Activated T-helper 2 cell treated with anti-CD3 and anti-CD28 coated beads, Interferon-gamma antibody, Interleukin-2, Interleukin-4, amounts not matched to agents 10 μg/mL and 5 μg/mL and 100 μg/mL, durations not matched to agents 14 hours and 24 hours and 36 hours (primary cell): ENCODE measurements at places on chromosomes 4 and X.

DNA sequence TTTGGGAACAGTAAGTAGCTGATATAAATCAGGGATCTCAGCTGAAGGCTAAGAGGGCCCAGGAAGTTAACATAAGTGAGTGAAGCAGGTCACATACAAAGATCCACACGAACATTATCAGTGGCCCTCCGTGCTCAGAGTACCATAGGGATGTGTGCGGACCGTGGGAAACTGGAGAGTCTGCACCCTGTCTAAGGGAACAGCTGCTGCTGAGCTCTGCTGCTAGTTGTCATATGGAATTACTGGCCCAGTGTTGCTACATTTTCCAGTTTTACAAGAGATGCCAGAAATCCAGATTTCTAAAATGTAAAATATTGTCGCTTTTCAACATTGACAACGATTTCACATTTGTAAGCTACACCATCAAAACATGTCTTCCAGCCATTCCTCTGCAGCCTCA lies 90.5 kb downstream of the RTL5 start:
- DNase-seq = no peak

DNA sequence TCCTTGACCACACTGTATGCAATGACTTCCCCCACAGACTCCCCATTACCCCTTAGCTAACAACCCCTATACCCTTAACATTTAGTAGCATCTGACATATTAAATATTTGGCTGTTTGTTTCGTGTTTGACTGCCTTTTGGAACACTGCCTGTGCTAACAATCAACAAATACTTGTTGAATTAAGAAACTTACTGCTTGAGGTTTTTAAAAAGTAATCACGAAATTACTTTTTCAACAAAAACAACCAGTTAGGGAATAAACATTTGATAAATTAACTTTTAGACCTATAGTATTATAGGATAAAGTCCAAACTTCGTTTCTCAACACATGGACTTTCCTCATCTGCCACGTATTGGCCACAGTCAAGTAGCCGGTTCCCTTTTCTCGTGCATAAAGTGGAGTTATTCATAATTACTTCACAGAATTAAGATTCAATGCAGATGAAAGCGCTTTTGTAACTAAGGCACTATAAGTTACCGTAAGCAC lies 555 bp upstream of the ELMOD2 start:
- no peak for DNase-seq

DNA sequence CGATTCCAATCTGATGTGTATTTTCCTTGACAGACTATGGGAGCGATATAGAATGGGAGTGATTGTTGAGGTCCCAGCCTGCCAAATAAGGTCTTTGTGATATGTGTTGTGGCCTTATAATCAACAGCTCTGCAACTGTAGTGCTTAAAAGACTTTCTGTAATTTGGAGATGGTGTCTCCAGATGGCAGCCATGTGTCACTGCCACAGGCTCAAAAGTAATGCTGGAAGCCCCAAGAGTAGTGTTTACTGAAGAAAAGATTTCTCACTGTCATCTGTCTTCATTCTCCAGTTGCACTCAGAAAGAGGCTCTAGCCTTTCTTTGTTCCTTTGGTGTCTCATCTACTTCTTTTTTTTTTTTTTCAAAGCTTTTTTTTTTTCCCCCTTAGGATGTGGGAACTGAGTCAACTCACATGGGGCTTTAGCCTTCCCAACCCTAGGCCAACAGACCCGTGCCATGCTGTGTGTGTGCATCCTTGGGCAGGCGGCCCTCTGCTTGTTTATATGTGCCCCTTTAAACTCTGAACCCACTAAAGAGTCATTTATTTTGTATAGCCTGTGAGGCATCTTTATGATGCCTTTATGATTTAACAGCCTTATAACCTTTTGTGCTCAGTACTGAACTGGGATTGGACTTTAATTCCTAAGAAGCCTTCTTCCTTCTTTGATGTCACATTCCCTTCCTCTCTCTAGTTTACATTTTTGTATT lies 15.6 kb downstream of the SRPX2 start:
- no peak for DNase-seq

DNA sequence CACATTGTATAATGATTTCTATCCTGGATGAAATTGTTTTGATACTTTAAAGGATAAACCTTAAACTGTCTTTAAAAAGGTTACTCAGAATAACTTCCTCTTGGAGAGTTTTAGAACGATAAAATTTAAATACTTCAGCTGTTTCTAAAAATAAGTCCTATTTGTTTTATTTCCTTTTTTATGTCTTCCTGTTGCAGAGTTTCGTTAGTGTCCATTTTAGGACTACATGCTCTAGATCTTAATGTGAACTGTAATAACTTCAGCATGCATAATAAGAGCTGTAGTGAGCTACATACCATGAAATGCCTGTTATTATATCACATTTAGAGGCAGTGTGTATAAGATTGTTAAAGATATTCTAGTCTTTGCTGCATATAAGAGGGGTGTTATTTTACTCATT lies 14.6 kb downstream of the ATP10D start:
- DNase-seq = no peak

- no peak for DNase-seq
These were observed 125.8 kb upstream of the UNC5C start for GRCh38 chr4:95674521-95674981.

GRCh38 chrX:136048446-136048845 lies 63.2 kb downstream of the SLC9A6 start:
- DNase-seq = no peak

- DNase-seq = no peak
These were observed 56.4 kb downstream of the RWDD4 start for GRCh38 chr4:183602557-183603027.

- no peak for DNase-seq
These were observed 17.8 kb downstream of the WDR1 start for GRCh38 chr4:10098780-10099160.

DNA sequence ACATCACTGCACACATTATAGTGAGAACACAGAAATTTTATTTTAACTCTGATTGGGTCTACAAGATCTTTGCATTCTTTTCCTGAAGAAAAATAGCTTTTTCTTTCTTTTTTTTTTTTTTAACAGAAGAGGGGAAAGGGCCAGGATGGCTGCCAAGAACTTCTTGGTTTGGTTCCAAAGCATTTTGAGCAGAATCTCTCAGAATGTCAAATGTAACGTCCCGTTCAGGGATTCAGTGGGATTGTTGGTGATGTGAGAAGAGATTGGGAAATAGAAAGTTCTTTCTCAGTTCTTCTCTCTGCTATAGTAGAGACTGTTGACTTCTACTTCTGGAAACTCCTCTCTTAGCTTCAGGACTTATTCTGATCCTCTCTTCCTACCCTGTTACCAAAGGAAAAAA lies 70.9 kb upstream of the CBR4 start:
- no peak for DNase-seq

- DNase-seq = no peak
These were observed 310.0 kb downstream of the ARHGAP24 start for GRCh38 chr4:85784947-85785346.

DNA sequence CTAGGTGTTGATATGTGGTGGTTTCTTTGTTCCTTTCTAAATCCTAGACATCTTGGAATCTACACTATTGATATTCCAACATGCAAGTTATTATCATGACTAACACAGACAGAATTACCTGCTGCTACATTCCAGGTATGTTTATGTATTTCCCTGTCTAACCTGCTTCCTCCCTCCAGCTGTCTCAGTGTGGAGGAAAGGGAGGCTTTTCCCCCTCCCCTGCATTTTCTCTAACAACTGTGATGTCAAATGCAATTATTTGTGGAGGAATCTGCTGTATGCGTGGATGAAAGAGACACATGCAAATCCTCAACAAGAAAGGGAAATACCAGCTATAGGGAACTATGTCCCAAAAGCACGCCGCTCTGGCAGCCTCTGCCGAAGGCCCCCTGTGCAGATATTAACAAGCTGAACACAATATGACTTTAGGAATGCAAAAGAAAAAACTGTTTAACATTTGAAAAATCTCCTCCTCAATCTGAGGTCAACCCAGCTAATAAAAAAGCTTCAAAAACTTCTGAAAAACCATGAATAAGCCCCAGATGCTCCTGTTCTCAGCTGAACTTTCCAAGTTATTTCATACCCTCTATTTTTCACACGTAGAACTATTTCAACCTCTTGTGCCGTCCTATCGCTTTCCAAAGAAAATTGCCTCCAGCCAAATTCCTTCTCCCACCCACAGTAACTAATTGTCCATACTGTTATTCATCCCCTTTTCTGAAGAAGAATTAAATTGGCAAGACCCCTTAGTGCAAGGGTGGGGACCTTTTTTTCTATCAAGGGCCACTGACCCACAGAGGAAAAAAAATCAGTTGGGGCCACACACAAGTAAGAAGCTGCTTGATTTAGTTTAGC lies 225.1 kb upstream of the GPC4 start:
- no peak for DNase-seq

GRCh38 chrX:17713288-17713687 lies 24.0 kb upstream of the SCML1 start:
- DNase-seq = no peak

GRCh38 chr4:85166318-85166717 lies 199.8 kb upstream of the WDFY3 start:
- DNase-seq = no peak

GRCh38 chrX:105618393-105619101 lies 203.8 kb upstream of the NRK start:
- no peak for DNase-seq

GRCh38 chr4:128663325-128663724 lies 146.2 kb upstream of the JADE1 start:
- no peak for DNase-seq

GRCh38 chr4:181968371-181968770 lies 274.8 kb upstream of the TENM3 start:
- DNase-seq = no peak

DNA sequence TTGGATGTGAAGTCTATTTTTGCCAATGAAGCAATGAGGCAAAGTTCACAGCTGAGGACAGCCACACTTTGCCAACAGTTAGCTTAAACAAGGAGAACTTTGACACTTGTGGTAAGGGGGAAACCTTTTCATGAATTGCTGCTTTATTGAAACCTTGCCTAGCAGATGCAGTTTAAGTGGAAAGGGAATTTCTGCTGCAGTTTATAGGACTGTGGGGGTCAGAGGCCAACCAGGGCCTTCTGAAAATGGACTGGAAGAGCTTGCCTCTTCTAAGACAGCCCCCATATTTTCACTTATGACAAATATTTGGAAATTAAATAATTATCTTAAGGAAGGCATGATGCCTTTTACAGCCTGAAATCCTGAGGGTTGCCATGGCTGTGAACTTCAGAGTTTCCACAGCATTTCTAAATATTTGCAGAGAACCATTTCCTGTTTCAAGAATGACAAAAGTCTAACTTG lies 550.3 kb downstream of the RAB28 start:
- DNase-seq = no peak

- no peak for DNase-seq
These were observed 115.1 kb upstream of the SFRP2 start for GRCh38 chr4:153904011-153904410.

DNA sequence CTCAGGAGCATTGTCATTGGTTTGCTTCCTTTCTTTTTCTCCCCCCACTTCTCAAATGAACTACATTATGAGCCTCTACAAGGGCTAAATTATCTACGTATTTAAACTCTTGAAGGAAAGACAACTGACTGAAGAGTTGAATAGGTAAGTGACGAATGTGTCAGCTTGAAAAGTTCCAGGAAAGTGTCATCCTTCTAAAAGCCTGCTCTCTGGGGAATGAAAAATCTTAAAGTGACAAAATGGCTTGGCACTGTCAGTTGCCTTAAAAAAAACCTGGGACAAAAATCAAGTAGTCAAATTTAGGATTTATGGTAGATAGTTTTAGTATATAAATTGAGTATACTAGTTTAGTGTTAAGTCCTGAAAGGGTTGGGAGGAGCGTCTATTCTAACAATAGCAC lies 173.9 kb upstream of the NDP start:
- DNase-seq = no peak

DNA sequence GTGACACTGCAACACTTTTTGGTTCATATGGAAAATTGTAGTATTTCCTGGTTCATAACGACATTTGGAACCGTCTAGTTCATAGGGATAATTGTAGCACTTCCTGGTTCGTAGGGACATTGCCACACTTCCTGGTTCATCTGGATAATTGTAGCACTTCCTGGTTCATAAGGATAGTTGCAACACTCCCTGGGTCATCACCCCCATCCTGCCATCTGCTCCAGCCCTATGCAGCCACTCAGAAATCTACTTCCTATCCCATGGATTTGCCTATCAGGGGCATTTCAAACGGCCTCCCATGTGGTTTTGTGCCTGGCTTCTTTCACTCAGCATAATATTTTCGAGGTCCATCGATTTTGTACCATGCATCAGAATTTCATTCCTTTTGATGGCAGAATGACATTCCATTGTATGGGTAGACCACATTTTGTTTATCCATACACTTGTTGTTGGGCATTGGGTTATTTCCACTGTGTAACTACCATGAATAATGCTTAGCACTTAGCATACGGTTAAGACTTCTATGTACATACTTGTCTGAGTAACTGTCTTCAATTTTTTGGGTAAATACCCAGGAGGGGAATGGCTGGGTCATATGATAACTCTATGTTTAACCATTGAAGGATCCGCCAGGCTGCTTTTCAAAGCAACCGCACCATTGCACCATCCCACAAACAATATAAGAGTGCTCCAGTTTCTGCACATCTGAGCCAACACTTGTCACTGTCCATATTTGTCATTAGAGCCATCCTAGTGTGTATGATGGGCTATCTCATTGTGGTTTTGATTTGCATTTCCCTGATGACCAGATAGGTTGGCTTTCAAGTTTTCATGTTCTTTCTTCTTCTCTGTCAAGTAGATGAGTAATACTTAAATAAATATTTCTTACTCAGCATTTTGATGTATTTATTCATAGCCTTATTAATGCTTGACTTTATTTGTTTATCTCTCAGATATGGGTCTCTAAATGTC lies 58.3 kb upstream of the CD99 start:
- no peak for DNase-seq

GRCh38 chr4:77203380-77204197 lies 46.6 kb downstream of the CCNG2 start:
- DNase-seq = peak; percentile 55

- DNase-seq = no peak
These were observed 4.8 kb downstream of the ELK1 start for GRCh38 chrX:47645530-47645929.

GRCh38 chrX:46686003-46686645 lies 72.8 kb downstream of the SLC9A7 start:
- DNase-seq = peak; percentile 17

DNA sequence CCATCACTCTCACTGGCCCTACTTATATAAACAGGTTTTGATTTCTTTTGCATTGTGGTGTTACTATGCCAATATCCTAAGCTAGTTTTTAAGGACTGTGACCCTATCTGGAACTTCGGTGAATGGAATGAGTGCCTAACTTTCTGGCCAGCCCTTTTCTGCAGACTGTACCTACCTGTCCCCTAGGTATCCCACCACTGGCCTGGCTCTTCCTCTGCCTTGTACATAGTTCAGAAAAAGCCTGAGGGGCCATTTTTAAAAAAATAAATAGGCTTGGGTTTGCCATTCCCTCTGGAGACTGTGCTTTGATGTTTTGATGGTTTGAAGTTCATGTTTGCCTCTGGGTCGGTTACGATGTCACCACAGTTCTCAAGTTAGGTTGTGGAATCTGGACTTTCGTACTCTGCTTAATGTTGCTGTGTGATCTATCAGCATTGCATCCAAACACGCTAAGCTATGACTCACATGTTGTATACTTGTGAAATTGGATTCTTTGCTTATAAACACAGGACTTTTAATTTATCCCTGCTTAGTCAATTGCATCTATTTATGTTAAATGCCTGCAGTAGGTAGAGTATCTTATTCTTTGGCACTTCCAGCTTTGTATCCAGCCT lies 182.0 kb downstream of the ANKRD50 start:
- no peak for DNase-seq

GRCh38 chr4:1029529-1029928 lies 18.1 kb downstream of the FGFRL1 start:
- DNase-seq = no peak

GRCh38 chrX:119468551-119469312 lies 488 bp downstream of the SLC25A5 start:
- DNase-seq = peak; percentile 84

- no peak for DNase-seq
These were observed 187.3 kb upstream of the CXCL13 start for GRCh38 chr4:77418333-77418732.
